H1 (cell line): ENCODE measurements at places on chromosomes 5 and 9. TPM values are rescaled to one million over a fixed set of nuclear protein-coding genes. Genes with fewer than 3 reads are reported as not detected.

Gene SLC36A3
- polyA plus RNA-seq: not detected in 2 replicates

Gene MROH2B
- polyA plus RNA-seq: not detected in 2 replicates

Gene DNAJB5
- polyA plus RNA-seq: 25.0 and 27.8 TPM in 2 replicates

Gene GDNF
- polyA plus RNA-seq: 0.15 and 0.31 TPM in 2 replicates

Gene GRIN1
- 0.48 and 1.3 TPM in 2 replicates for polyA plus RNA-seq

Gene PCDHB6
- 0.29 and 0.39 TPM in 2 replicates for polyA plus RNA-seq

Gene SLC6A7
- 0.02 and 0.12 TPM in 2 replicates for polyA plus RNA-seq

Gene DCTN4
- 17.3 and 20.5 TPM in 2 replicates for polyA plus RNA-seq

Gene GPRIN1
- polyA plus RNA-seq: 3.3 TPM in 2 replicates

Gene DIRAS2
- polyA plus RNA-seq: 0.06 and 0.13 TPM in 2 replicates
